ENCODE measurements at places on chromosomes 12 and 14.

DNA sequence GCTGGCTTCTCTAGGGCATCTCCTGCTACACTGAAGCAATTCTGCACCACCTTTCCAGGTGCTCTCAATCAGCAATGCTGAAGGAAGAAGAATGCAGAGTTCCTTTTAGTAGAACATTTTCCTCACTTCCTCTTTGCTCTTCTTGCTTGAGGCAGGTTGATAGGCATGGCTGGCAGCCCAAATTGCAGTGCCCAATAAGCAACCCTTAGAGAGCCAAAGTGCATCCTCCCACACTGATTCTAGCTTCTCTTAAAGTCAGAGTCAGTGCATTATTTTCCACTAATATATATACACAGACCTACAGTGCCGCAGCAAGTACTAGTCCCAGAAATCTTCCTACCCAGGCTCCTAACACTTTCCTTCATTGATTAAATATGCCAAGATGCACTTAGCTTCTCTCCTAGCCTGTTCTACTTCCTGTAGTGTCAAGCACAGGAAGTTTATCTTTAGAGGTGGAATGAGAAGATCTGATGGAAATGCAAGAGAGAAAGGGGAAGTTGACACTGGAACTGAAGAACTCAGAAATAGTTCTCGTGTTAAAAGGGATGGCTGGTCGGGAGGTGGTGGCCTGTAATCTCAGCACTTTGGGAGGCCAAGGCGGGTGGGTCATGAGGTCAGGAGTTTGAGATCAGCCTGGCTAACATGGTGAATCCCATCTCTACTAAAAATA, 132.7 kb downstream of the SSPN start:
- no peak for DNase-seq

DNA sequence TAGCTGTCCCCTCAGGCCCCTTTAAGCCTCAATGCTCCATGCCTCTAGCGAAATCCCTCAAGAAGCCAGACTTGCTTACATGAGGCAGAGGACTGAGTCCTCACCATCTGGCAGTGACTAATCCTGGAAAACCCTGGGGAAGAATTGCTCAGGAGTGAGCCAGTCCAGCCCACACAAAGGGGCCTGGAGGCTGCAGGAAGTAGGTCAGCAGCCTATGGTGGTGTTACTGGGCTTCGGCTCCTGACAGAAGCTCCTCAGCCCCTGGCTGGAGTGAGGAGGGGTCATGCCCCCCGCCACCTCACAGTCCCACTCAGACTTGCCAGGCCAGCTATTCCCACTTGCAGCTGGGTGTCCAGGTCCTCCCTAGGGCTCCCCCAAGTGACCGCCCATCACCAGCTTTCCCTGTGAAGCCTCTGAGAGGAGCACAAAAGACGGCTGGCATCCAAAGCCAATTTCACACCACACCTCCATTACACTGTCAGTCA, 250.5 kb downstream of the DPF3 start:
- DNase-seq: peak; percentile 97

DNA sequence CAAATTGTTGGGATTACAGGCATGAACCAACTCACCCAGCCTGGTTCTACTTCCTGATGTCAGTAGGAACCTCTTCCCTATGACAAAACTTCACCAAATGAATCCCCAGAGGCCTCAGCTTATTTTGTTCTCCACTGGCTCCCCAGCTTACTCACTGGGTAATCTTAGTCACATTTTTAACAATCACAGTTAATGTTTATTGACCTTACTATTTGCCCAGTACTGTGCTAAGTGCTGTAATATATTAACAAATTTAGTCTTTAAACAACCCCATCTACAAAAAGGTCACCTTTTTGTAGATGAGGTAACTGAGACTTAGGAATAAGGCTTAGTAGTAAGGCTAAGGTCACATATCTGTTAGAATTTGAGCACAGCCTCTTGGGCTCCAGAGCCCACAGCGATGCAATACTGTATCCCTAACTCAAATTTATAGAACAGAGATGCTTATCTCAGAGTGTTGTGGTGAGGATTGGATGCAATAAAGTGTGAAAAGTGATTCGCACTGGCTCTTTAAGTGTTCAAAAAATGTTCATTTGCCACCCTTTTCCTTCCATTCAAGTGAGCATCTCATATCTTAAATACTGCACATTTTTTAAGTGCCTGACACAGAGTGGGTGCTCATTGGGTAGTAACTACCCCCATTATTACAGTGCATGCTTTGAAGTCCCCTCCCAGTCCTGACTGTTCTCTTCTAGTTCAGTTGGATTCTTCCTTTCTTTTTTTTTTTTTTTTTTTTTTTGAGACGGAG, 146.4 kb upstream of the ARHGAP5 start:
- peak; percentile 79 for DNase-seq

DNA sequence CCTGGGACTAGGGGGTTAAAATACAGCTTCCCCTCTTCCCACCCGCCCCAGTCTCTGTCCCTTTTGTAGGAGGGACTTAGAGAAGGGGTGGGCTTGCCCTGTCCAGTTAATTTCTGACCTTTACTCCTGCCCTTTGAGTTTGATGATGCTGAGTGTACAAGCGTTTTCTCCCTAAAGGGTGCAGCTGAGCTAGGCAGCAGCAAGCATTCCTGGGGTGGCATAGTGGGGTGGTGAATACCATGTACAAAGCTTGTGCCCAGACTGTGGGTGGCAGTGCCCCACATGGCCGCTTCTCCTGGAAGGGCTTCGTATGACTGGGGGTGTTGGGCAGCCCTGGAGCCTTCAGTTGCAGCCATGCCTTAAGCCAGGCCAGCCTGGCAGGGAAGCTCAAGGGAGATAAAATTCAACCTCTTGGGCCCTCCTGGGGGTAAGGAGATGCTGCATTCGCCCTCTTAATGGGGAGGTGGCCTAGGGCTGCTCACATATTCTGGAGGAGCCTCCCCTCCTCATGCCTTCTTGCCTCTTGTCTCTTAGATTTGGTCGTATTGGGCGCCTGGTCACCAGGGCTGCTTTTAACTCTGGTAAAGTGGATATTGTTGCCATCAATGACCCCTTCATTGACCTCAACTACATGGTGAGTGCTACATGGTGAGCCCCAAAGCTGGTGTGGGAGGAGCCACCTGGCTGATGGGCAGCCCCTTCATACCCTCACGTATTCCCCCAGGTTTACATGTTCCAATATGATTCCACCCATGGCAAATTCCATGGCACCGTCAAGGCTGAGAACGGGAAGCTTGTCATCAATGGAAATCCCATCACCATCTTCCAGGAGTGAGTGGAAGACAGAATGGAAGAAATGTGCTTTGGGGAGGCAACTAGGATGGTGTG, 1.9 kb downstream of the GAPDH start:
- no peak for DNase-seq

- DNase-seq: no peak
Observed at GRCh38 chr14:89629383-89629782, 212.3 kb upstream of the FOXN3 start.

DNA sequence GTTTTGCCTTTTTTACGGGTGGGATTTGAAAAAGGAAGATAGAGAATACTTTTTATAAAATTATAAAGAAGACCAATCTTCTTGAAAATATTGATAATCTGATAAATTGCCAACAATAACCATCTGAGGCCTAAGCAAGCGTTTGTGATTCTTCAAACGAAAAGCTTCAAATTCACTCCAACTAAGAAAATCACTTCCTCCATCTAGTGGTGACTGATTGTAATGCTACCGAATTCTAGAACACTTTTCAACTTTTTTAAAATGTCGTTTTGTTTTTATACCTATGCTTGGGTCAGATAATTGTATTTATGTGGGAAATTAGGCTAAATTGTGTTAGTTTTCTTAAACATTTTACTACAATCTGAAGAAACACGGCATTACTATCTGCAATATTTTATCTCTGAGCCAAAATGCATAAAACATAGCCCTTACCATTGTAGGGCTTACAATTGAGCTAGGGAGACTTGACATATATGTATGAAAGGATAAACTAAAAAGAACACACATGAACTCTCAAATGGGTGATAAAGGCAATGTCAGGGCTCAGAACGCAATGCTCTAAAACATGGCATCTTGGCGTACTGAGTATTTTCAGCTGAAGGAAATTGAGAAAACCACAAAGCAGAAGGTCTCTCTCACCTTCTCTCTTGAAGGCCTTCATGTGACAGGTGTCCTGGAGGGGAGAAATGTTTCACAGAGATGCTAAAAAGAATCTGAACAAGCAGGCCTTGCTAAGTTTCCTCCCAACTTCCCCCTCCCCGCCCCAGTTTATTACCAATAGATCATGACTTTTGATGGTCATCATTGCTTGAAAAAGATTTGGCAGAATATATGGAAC, 36.8 kb upstream of the G2E3 start:
- peak; percentile 44 for DNase-seq

GRCh38 chr14:89537911-89538310, 120.9 kb upstream of the FOXN3 start:
- DNase-seq: no peak

GRCh38 chr12:124967016-124967739, 21.8 kb downstream of the DHX37 start:
- DNase-seq: no peak

GRCh38 chr12:53234271-53234914, 2.4 kb upstream of the RARG start:
- DNase-seq: peak; percentile 49

- DNase-seq: no peak
Observed at GRCh38 chr14:53964249-53964648, 7.6 kb upstream of the BMP4 start.

GRCh38 chr12:93785249-93786010, 108.3 kb downstream of the CRADD start:
- DNase-seq: peak; percentile 97

- DNase-seq: no peak
Observed at GRCh38 chr12:32587581-32588495, 91.3 kb upstream of the DNM1L start.

DNA sequence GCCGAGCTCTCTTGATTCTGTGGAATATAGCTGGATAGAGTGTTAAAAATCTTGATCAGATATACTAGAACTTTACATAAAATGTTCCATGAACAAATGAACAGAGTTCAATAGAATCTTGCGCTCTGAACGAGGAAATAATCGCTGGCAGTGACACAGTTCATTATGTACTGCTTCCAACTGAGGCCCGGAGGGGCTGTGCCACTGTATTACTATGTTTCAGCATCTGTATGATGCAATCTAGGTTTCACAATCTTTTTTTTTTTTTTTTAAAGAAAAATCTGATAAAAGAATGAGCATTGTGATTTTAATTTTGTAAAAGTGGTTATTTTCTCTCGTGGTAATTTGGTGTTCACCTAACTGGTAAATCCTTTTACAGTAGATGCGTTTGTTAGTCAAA, 77.2 kb downstream of the FERMT2 start:
- DNase-seq: peak; percentile 50

GRCh38 chr14:99816217-99816616, 23.0 kb downstream of the EML1 start:
- DNase-seq: no peak

- no peak for DNase-seq
Observed at GRCh38 chr14:74695406-74695805, 17.5 kb downstream of the AREL1 start.

- DNase-seq: peak; percentile 64
Observed at GRCh38 chr12:1500095-1500801, 94.1 kb downstream of the FBXL14 start.

- DNase-seq: no peak
Observed at GRCh38 chr12:124389725-124390441, 95.0 kb downstream of the RFLNA start.

GRCh38 chr12:107396991-107397390, 288.6 kb upstream of the PWP1 start:
- no peak for DNase-seq

DNA sequence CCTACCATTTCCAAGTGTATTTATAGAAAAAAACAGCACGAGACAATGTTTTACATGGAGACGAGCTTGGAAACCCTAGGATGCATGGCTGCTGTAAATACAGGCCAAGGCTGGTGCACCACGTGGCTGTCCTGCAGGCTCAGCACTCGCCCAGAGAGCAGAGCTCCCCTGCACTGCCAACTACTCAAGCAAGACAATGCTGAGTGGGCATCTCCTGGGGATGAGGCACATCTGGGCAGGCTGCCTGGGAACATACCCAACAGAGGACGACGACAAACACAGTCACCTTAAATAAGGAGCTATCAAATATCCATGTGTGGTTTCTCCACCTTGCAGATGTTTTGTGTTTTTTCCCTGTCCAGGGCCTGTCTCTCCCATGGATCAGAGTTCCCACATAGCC, 128.3 kb upstream of the PRMT8 start:
- DNase-seq: no peak

- DNase-seq: no peak
Observed at GRCh38 chr12:53170215-53170614, 10.3 kb upstream of the ZNF740 start.

- no peak for DNase-seq
Observed at GRCh38 chr12:6347367-6348338, 5.8 kb upstream of the TNFRSF1A start.

GRCh38 chr12:109439181-109439580, 37.9 kb downstream of the KCTD10 start:
- no peak for DNase-seq

GRCh38 chr12:12441843-12442461, 85.1 kb downstream of the BORCS5 start:
- DNase-seq: no peak

- DNase-seq: no peak
Observed at GRCh38 chr14:26104717-26105116, 493.1 kb downstream of the NOVA1 start.

DNA sequence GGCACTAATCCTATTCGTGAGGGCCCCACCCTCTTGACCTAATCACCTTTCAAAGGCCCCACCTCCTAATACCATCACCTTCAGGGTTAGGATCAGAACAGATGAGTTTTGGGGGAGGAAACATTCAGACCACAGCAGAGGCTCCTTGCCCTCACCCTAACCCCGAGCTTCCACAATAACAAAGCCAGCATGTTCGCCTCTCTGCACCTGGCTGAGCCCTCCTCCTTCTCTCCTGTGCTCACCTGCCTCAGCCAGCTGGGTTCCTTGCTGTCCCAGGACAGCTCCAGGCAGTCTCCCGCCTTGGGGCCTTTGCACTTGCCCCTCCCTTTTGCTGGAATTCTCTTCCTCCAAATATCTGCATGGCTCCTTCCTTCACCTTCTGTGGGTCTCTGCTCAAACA, 9.7 kb upstream of the RAN start:
- DNase-seq: no peak

- DNase-seq: no peak
Observed at GRCh38 chr12:108319277-108320234, 19.6 kb downstream of the CMKLR1 start.

- DNase-seq: no peak
Observed at GRCh38 chr12:89474615-89475014, 50.0 kb downstream of the GALNT4 start.

- no peak for DNase-seq
Observed at GRCh38 chr12:57477710-57478681, 1.7 kb downstream of the ARHGAP9 start.

- DNase-seq: no peak
Observed at GRCh38 chr12:105861227-105861626, 277.5 kb downstream of the NUAK1 start.

DNA sequence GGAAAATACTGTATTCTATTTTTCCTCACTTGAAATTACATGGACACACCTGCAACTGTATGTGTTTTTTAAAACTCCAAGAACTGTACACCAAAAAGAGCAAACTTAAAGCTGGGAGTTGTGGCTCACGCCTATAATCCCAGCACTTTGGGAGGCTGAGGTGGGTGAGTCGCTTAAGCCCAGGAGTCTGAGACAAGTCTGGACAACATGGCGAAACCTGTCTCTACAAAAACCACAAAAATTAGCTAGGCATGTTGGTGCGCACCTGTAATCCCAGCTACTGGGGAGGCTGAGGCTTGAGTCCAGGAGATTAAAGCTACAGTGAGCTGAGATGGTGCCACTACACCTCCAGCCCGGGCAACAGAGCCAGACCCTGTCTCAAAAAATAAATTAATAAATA, 95.9 kb downstream of the SINHCAF start:
- no peak for DNase-seq

- no peak for DNase-seq
Observed at GRCh38 chr12:3580094-3580749, 89.2 kb downstream of the PRMT8 start.

GRCh38 chr12:85155791-85156190, 119.6 kb downstream of the LRRIQ1 start:
- peak; percentile 33 for DNase-seq
